CD8-positive, alpha-beta T cell (primary cell): ENCODE measurements at places on chromosomes 1 and 21.

DNA sequence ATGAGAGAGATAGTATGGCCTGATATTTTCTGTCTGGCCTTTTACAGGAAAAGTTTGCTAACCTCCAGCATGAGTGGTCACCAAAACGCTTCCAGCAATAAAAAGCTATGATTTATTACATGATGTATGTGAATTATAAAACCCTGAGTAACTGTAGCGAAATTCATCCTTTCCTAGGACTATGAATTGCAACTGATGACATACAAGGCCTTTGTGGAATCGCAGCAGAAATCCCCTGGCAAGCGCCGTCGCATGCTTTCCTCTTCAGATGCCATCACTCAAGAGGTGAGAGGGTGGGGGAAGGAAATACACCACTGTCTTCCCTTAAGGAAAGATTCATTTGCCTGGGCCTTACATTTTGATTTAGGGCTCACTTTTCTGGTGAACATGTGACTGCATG lies 117.9 kb downstream of the MACF1 start:
- no peak for DNase-seq

DNA sequence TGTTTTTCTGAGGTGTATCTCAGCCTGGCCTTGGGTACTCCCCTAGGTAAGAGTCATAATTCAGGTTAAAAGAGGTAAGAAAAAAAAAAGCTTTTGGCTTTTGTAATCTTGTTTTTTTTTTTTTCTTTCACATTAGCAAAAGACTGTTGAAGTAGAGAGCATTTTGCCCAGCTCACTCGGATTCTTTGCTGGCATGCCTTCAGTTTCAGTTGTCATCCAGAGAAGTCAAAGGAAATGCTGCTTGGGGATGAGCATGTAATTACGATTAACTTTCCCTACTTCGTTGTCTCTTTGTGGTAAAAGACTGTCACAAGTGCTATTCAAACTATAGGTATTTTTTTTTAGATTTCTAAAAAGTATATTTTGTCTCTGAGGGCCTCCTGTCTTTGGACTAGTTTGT lies 6.3 kb downstream of the BACH1 start:
- no peak for DNase-seq

DNA sequence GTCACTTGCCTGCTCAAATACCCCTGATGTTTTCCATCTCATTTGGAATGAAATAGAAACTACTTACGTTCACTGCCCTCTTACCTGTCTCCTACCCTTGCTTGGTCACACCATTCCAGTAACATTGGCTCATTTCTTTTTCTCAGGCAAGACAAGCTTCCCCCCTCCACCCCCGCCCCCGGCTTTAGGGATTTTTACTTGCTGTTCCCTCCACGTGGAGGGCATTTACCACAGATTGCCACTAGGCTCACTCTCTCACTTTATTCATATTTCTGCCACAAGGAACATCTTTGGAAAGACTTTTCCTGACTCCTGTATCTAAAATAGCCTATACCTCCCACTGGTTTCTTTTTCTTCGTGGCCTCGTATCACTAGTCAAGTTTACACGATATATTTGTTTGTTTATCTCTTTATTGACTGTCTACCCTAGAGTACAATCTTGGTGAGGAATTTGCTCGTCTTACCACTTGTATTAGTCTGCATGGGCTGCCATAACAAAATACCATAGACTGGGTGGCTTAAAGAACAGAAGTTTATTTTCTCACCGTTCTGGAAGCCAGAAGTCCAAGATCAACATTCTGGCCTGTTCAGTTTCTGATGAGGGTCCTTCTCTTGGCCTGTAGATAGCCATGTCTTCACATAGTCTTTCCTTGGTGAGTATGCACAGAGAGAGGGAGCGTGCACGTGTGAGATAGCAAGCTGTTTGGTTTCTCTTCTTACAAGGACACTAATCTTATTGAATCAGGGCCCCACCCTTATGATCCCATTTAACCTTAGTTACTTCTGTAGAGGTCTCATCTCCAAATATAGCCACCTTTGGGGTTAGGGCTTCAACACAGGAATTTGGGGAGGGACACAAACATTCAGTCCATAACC lies 126.2 kb downstream of the NRDC start:
- no peak for DNase-seq

DNA sequence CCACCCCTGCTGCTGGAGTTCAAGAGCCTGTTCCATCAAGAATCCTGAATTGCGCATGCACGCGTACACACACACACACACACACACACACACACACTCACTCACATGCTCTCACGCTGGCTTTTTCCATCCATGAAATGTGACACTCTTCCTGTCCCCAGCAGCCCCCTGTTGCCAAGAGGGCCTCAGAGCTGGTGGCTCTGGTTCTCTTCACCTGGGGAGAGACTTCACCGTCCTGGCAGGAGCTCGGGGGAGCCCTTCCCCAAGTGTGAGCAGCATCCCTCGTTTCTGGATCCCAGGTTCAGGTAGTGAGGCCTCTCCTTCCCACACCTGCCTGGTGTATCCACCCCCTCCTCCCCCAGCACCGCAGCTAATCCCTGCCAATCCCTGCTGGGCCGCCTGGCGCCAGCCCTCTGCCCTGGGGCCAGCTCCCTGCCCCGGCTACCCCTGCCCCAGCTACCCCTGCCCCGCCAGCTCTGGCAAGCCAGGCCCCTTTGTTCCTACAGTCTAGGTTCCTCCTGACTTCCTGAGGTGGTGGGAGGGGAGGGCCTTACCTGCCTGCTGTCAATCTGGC lies 9.9 kb downstream of the PLOD1 start:
- DNase-seq = no peak

DNA sequence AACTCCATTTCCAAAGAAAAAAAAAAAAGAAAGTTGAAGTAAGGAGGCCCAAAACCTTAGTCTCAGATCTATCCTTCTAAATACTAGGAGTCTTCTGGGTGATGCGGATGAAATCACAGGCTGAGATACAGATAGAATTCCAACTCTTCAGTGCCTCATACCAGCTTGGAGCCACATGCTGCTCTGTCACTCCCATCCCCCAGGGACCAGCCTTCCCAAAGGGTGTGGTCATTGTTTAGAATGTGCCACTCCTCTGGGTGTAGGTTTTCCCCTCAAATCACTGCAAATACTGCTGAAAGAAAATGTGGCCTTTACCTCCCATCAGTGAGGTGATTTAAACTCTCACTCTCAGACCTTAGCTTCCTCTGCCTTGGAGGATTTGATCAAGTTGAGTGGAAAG lies 112.9 kb downstream of the CDC7 start:
- DNase-seq = no peak

DNA sequence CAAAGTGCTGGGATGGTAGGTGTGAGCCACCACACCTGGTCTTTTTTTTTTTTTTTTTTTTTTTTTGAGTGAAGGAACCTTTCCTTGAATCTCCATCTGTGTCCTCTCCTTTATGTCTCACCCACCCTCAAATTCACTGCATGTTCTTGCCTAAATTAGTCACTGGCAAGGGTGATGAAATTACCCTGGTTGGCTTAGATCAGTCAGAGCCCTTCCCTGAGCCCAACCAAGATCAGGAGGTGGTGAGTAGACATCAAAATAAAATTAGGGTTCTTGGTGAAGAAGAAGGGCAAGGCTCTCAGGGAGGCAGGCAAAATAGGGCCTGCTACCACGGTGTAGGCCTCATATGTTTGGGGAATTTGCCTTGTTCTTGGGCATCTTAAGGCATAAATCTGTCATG lies 5.3 kb upstream of the TNN start:
- DNase-seq = no peak

- DNase-seq = no peak
These were observed 36.1 kb downstream of the FGGY start for GRCh38 chr1:59332983-59333382.

DNA sequence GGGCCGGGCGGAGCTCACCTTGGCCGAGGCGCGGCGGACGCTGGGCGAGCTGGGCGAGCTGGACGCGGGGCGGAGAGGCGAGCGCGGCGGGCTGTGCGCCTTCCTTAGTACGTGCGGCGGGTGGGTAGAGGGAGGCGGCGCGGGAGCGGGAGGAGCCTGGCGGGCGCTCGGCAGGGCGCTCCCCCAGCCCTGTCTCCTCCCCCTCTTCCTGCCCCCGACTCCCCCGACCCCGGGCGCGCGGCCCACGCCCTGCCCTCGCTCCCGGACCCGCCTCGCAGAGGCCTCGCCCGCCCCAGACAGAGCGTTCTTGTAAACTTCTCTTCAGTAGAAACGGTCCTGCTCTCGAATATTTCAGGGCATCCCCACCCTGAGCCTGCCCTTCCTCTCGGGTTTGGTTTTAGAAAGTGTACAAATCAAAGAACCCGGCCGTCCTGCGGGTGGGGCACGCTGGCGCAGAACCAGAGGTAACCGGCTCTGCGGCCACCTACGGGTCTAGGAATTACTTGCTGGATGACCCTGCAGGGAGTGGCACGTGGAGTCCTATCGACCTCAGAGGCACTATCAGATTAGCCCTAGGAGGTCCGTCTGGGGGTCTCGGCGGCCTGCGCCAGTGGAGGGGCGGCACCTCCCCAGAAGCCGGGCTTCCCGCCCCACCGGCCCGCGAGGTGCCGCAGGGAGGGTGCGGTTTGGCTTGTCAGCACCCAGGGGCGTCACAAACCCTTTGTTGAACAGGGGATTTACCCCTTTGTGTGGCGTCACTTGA lies at the start of gene S100A10:
Gene S100A10, minus strand, starts transcription at position 126 of the 763 bp plus-strand sequence. CDS start 7,629 bp downstream, outside the sequence.
- DNase-seq = peak; percentile 85

GRCh38 chr1:7727809-7728471 lies 43.2 kb upstream of the VAMP3 start:
- DNase-seq = no peak

DNA sequence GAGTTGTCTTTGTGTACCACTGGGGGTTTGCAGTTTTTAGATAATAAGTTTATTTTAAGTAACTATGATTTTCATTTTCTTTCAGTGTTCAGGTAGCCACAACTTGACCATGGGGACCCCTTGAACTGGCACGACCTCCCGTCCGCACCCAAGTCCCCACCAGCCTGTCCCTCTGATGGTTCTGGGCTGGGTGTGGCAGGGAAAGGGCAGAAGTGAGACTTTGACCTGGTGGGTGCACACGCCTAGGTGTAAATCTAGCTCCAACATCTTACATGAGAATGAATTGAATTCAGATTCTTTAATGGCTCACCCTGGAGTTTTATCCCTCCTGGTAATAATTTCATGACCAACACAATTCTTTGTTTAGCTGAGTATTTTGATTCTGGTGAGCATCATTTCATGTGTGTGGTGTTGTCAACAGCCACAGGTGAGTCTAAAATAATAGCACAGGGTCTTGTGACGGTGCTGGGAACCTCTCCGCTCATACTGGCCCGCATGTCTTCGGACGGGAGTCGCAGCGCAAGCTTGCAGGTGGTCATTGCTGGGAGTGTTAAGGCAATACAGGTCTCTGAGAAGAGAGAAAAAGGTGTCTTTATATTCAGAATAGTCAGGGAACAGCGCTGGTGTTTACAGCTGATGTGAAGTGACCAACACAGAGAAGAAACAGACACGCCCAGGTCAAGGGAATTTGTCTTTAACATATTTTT lies 50.8 kb upstream of the POFUT2 start:
- DNase-seq = no peak

GRCh38 chr1:165138960-165139359 lies 217.6 kb downstream of the LMX1A start:
- no peak for DNase-seq

- DNase-seq = no peak
These were observed 1568.3 kb downstream of the AMY1C start for GRCh38 chr1:105317976-105318375.

GRCh38 chr1:78297836-78298235 lies 192.9 kb upstream of the PTGFR start:
- DNase-seq = peak; percentile 1

- DNase-seq = no peak
These were observed 121.3 kb downstream of the SEC16B start for GRCh38 chr1:177848577-177848976.

- no peak for DNase-seq
These were observed 40.7 kb upstream of the VASH2 start for GRCh38 chr1:212909652-212910063.

DNA sequence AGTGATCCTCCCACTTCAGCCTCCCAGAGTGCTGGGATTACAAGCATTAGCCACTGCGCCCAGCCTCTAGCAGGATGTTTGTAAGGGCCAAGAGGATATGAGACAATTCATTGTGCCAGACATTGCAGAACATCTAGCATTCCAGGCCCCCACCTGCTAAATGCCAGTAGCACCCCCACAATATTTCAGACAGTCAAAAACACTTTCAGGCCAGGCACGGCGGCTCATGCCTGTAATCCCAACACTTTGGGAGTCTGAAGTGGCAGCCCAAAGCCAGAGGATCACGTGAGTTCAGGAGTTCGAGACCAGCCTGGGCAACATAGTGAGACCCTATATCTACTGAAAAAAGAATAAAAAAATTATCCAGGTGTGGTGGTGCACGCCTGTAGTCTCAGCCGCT lies 12.9 kb downstream of the PPIE start:
- DNase-seq = no peak

- no peak for DNase-seq
These were observed 464 bp downstream of the ACBD6 start for GRCh38 chr1:180501865-180502360.

DNA sequence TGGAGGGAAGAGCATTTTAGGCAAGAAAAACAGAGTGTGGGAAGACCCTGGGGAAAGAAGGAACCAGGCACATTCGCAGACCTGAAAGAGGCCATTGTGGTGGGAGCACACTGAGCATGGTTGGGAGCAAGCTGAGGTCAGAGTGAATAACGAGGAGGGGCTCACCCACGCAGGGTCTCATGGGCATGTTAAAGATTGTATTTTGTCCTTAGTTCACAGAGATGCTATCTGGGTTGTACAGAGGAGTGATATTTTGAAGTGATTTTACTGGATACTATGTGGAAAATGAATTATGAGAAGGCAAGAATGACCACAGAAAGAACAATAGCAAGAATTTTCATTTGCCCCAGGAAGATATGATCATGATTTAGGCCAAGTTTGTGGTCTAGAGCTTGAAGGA lies 578.3 kb upstream of the NR5A2 start:
- no peak for DNase-seq

DNA sequence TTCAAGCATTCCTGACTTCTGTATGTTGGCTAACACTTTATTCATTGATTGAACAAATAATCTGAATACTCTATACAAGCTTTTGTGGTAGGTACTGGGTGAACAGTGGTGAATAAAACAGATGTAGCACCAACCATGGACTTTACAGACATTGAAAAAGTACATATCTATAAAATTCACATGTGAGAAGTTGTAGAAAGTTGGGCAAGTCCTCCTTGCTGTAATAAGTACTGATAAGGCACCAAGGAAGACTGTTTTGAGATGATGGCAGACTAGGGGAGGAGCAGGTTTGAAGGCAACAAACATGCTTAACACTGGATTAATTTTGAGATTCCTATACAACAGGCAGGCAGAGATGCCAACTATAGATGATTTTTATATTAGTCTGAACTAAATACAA lies 42.4 kb downstream of the RNF2 start:
- DNase-seq = no peak

DNA sequence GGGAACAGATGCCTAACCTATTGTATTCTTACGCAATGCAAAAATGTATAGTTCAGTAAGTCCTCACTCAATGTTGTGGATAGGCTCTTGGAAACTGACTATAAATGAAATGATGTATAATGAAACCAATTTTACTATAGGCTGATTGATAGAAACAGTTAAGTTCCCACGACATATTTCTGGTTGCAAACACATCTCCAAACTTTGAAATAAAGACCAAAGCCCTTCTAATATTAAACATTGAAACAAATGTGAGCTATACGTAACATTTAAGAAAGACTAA lies 29.1 kb downstream of the MAP3K21 start:
- no peak for DNase-seq
